ENCODE measurements at places on chromosomes 3 and 15. TPM values are rescaled to one million over a fixed set of nuclear protein-coding genes. Genes with fewer than 3 reads are reported as not detected.

GRCh38 chr3:80391573-80391972 lies 623.8 kb upstream of the ROBO1 start:
- DNase-seq = no peak

MINAR1 gene
- 0.48 TPM for total RNA-seq

DNA sequence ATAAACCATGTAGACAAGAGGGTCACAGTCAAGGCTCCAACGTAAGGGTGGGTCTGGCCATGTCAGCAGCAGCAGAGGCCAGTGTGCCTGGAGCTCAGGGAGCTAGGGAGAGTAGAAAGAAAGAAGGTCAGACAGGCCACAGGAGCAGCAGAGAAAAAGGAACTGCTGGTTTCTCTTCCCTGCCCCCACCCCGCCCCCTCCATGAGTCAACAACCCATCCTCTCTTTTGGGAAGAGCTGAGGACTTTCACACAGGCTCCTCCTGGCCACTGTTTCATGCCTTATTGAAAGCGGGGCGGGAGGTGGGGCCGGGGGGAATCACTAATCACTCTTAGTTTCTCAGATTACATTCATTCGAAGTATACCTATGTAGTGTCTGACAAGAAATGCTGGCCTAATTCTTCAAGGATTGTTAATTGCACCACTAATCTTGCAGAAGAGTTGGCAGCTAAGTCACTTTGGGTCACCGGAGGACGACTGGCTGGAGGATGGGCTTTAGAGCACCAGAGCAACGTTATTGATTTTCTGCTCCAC lies 9.1 kb upstream of the SCG3 start:
- no peak for DNase-seq

CHRNA7 gene
- not detected for total RNA-seq

ITIH1 gene
- total RNA-seq = not detected

DNA sequence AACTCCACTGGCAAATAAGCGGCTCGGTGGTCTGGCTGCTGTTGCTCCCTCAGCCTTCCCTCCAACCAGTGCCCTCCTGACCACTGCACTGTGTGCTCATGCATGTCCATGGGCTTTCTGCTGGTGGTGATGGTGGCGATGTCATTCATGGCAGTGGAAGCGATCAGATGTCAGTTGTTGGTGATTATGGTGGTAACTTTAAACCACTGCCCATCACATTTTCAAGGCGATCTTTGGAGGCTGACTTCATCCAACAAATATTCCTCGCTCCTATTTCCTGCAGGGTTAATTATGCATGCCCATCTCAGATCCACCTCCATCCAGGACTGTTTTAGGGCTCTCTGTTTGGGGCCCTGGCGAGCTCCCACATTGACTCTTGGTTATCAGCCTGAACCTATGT lies 13.4 kb upstream of the HCN4 start:
- DNase-seq = no peak

DNA sequence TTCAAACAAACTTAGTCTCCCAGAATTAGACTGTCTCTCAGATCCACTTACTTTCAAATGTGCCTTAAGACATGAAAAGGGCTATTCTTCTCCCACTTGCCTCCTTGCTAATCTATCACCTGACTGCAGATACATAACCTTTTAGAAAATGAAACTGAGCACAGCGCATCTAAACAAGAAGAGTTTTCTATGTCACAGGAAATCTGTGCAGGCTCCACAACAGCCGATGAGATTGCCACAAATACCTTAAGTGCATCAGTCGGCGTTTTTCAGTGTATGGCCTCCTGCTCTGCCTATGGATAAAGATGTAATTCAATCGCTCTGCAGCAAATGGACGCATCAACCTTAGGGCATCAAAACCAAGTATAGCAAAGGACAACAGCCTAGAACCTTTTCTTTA lies 544.2 kb downstream of the FOXP1 start:
- DNase-seq = no peak

GRCh38 chr15:85480923-85481322 lies 100.5 kb downstream of the AKAP13 start:
- no peak for DNase-seq

GRCh38 chr3:101890716-101891115 lies 41.4 kb downstream of the NFKBIZ start:
- peak; percentile 80 for DNase-seq

NDN gene
- total RNA-seq = not detected

GRCh38 chr3:55445551-55445950 lies 41.6 kb downstream of the WNT5A start:
- DNase-seq = no peak

DNA sequence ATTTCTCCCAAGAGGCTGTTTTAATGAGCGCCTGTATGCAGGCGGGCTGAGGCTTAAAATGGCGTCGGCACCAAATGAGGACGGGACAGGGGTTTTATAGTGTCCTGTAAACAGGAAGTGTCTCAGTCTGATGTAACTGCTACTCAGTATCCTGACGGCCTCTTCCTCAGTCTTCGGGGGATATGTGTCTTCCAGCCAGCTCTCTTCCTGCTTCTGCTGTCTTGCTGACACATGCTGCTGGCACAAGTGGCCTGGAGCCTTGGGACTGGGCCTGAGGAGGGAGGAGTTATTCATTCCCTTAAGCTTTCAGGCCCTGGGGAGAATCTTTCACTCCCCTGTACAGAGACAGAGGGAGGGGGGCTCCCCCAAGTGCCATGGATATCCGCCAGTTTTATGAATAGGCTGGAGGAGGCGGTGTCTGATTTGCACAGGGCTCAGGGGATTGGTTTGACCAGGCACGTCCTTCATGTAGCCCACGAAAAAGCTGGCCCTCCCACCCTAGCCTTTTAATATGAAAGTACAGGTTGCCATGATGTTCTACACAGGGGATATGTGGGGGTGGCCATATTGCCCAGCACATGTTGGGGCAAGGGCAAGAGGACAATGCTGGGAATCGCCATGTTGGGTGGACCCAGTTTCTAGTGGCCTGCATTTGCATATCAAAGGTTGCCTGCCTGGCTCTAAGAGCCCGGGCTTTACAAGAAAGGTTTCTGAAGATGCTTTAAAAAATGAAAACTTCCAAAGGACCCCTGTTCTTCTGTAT lies 19.9 kb downstream of the NDUFB4 start:
- DNase-seq = peak; percentile 99

ANKUB1 gene
- total RNA-seq = not detected

LPP gene
- total RNA-seq = 76.5 TPM

GRCh38 chr15:100905850-100906249 lies 13.3 kb upstream of the LRRK1 start:
- no peak for DNase-seq

GRCh38 chr15:25070353-25070963 lies 115.7 kb downstream of the SNRPN start:
- no peak for DNase-seq

KLHL40 gene
- not detected for total RNA-seq

SLC25A20 gene
- 25.6 TPM for total RNA-seq

SH3GL3 gene
- total RNA-seq = not detected

SCN5A gene
- total RNA-seq = not detected

CFAP91 gene
- not detected for total RNA-seq

GRCh38 chr15:23440596-23440995 lies 6.4 kb downstream of the GOLGA6L2 start:
- DNase-seq = no peak

DNA sequence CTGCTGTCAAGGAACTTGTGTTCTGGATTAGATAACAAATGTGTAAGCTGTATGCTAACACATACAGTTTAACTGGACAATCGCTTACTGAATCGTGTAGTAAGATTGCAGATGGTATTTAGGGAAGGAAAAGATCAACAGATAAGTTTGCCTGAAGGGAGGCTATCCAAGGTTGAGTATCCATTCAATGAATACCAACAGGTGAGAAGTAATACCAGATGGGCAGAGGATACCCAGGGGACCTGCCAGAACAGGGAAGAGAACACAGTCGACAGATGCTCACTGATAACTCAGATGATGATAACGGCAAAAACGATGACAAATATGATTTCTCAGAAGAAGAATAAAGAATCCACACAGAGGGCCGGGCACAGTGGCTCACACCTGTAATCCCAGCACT lies 3.2 kb upstream of the UACA start:
- no peak for DNase-seq

- no peak for DNase-seq
These were observed 25.8 kb downstream of the KLHL6 start for GRCh38 chr3:183529717-183530116.

GRCh38 chr15:68057758-68058157 lies 3.6 kb downstream of the PIAS1 start:
- DNase-seq = no peak

NEO1 gene
- total RNA-seq = 6.0 TPM

DNA sequence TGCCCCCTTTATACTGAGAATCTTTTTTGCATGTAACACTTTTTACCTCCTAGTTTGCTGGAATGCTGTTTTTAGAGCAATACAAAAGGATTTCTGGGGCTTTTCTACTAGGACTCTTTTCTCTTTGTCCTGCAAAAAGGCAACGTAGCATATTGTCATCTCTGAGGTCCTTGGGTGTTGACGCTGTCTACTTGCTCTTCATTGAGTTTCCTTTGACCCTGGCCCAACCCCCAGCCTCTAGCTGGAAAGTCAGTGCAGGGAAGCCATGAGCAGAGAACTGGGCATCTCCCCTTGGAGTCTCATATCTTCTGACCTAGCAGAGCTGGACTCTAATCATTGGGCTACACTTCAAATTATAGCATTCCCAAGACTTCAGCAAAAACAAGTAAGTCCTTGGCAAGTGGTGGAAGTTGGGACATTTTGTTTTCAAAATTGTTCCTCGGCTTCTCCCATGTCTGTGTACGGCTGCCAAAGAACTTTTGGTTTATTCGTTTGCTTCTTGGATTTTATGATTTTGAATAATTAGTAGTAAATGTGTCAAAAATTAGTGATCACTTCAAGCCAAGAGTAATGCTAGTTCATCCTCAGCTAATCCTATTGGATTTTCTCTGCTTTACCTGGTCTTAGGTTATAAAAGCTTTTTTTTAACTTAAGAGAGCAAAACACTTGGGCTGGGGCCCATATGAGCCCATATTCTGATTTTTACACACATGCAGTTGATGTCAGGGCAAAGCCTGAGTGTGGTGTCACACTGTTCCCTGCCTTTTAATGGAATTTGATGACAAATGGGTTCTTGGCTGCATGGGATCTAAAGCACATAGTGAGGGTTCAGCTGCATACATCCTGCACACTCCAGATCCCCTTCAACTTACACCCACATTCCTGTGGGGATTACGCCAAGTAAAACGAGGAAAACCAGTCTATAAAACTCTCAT lies 419.5 kb upstream of the C2CD4B start:
- no peak for DNase-seq

GRIP2 gene
- not detected for total RNA-seq

PRR20G gene
- total RNA-seq = not detected
